ENCODE measurements at places on chromosomes 2 and 18. TPM values are rescaled to one million over a fixed set of nuclear protein-coding genes. Genes with fewer than 3 reads are reported as not detected.

GRCh38 chr2:143139835-143140393 is 10.7 kb downstream of the ARHGAP15 start:
- no peak for DNase-seq

DNA sequence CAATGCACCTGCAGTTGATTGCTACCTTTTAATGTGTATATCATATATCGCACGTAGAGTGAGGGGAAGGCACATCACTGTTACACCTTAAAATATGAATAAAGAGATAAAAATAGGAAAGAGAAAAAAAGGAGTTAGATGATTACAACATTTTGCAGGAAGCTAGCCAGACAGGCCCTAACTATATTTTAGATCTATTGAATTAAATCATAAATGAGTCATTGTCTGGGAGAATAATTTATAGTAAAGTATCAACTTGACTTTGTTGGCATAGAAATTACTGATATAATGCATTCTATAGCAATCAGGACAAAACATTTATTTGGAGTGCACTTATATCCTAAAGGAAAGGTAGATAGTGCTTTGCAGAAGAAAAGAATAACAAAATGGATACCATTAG is 384.9 kb upstream of the NXPH2 start:
- no peak for DNase-seq

Gene SCN7A
- 4.8 TPM for total RNA-seq

- DNase-seq: no peak
These were observed 1096.1 kb upstream of the NRXN1 start for GRCh38 chr2:52128081-52128480.

DNA sequence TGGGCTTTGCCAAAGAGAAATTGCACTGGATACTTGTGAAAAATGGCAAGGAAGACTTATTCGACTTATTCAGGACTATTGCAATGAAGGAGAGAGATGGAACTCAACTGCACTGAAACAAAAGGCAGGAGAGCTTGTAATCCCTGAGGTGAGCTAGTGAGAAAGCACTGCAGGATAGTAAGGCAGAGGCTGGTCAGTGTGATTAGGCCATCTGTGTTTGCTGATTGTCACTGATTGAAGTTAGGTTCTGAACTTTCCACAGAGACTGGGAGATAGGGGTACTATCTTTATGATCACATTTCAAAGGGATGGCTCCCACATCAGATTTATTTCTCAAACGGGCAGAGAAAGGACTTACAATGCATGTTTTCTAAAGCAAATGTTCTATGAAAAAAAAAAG is 82.9 kb downstream of the SERPINB8 start:
- no peak for DNase-seq

Gene FER1L5
- total RNA-seq: not detected

DNA sequence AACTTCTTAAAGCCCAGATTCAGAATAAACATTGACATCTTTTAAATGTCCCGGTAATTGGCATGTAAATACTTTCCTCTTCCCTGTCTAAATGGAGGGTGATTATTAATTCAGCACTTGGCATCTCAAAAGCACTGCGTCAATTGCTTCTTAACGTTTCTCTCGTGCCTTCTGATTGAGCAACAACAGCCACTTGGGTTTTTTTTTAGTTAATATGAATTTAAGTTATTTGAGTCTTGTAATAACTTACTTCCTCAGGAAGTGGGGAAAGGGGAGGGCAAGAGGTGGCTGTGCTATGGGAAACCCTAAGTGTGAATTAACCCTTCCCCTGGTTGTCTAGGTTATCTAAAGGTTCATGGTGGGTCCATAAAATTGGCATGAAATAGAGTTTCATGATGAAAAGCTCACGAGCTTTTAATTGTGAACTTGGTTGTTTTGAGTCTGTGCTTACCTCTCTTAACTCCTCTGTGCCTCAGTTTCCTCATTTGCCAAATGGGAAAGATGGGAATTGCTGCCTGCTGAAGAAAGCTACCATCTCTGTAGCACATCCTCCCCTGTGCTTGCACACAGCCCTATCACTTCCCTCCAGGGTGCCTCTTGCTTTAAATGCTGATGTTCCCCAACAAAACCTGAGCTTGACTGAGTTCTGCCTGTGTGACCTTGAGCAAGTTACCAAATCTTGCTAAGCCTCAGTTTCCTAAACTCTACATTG is 126.3 kb upstream of the BCL2L11 start:
- no peak for DNase-seq

- DNase-seq: no peak
These were observed 67.2 kb upstream of the RAB6C start for GRCh38 chr2:129912066-129912820.

Gene DNAJC5G
- not detected for total RNA-seq

Gene CREG2
- not detected for total RNA-seq

Gene IL1RL2
- total RNA-seq: 2.2 TPM

GRCh38 chr18:59906203-59906602 is 6.4 kb downstream of the PMAIP1 start:
- DNase-seq: no peak

Gene FAP
- 20.5 TPM for total RNA-seq

Gene TP53I3
- total RNA-seq: 44.9 TPM

- DNase-seq: no peak
These were observed 112.7 kb upstream of the TACR1 start for GRCh38 chr2:75311993-75312392.

Gene ARHGEF33
- total RNA-seq: 0.48 TPM

DNA sequence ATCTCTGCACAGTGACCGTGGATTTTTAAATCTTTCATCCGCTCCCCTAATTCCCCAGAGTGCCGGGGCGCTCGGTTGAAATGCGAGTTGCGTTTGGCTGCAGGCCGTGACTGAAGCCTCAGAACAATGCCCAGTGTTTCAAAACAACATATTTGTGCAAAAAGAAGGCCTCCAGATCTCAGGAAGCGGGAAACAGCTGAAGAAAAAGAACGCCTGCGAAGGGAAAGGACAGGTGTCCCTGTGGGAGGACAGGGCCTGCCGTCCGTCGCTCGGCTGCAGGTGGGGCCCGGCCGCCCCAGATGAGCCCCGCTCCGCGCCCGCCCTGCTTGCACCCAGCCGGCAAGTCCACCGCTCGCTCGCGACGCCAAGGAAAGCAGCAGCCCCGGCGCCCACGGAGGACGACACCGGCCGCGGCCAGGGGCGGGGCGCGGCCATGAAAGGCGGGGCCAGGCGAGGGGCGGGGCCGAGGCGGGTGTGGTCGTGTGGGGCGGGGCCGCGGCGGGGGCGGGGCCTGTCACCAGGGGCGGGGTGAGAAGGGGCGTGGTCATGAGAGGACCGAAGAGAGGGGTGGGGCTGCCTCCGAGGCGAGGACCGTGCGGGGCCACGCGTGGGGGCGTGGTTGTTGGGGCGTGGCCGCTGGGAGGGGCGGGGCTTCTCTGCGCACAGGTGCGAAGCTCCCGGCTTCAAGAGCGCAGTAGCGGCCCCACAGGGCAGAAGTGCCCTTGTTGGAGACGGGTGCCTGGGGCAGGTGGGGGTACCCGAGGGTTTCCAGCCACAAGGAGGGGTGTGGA is 17.6 kb upstream of the BOK start:
- no peak for DNase-seq

GRCh38 chr2:176424746-176425145 is 155.5 kb downstream of the MTX2 start:
- no peak for DNase-seq

- no peak for DNase-seq
These were observed 86.0 kb downstream of the RBMS1 start for GRCh38 chr2:160407393-160408172.

DNA sequence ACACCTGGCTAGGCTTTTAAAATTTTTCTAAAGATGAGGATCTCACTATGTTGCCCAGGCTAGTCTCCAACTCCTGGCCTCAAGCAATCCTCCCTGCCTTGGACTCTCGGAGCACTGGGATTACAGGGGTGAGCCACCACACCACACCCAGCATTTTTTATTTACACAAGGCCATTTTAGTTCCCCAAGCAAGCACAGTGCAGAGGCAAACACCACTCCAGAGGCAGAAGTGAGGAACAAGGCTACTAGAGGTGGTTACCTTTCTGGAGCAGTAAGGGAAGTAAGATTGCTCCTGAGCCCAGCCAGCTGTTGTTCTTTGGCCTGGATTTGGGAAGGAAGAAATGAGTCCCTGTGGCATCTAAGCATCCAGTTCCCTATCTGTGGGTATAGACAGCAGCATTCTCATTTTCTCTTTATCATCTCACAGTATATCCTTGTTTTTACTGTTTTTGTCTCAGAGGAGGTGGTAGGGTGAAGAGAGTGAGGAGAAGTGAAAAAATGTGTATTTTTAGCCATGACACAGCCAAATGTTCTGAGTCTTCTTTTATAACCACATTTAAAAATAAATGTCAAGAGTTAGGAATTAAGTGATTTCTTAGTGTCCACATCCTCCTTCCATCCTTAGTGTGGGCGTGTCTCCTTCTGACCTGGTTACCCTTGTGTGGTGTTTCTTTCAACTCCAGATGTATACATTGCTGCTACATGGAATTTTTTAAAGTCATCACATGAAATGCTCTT is 10.5 kb upstream of the TTC39C start:
- DNase-seq: no peak

- no peak for DNase-seq
These were observed 18.3 kb upstream of the CXCR4 start for GRCh38 chr2:136135921-136136906.

DNA sequence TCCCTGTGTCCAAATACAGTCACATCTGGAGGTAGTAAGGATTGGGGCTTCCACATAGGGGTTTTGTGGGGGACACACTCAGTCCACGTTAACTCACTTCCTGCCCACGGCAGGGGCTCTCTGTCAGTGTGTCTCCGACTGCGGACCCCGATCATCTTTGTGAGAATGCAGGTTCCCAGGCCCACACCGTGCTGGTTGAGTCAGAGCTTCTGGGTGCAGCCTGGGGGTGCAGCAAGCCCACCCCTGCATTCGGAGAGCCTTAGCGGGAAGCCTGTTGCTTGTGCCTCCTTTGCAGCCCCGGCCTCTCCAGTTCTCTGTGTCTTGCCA is 28.0 kb downstream of the HPCAL1 start:
- DNase-seq: no peak

DNA sequence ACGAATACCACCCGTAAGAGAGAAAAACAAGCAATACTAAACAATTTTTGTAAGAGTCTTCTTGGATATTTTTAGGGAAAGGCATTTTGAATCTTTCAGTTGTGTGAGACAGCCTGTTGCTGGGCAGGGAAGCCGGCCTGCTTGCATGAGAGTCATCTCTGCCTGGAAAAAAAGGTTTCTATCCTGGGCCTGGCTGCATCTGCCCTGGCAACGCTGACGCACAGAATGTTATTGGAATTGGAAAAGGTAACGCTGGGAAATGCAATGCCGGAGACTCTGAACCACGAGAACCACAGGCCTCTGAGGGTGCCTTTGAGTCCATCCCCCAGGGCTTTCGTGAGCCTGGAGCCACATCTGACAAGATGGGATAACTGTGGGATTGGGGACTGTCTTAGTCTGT is 17.9 kb upstream of the NPAS2 start:
- DNase-seq: no peak

DNA sequence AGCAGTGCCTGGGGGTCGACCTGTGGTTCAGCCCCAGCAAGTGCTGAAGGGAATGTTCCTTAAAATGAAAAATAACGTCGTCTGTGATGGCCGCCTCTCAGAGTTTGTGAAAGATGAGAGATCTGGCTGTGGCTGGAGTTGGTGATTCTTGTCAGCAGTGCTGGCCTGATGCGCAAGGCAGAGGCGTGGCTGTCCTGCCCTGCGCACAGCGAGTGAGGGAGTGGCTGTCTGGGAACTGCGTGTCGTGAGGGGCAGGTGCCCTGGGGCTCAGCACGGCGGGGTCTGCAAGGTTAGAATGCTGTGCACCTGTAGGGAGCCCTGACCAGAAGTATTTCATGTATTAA is 8.8 kb downstream of the NFATC1 start:
- DNase-seq: no peak

Gene SULT1C4
- total RNA-seq: 16.2 TPM

Gene OBSL1
- total RNA-seq: 76.6 TPM

Gene IL36RN
- total RNA-seq: not detected

DNA sequence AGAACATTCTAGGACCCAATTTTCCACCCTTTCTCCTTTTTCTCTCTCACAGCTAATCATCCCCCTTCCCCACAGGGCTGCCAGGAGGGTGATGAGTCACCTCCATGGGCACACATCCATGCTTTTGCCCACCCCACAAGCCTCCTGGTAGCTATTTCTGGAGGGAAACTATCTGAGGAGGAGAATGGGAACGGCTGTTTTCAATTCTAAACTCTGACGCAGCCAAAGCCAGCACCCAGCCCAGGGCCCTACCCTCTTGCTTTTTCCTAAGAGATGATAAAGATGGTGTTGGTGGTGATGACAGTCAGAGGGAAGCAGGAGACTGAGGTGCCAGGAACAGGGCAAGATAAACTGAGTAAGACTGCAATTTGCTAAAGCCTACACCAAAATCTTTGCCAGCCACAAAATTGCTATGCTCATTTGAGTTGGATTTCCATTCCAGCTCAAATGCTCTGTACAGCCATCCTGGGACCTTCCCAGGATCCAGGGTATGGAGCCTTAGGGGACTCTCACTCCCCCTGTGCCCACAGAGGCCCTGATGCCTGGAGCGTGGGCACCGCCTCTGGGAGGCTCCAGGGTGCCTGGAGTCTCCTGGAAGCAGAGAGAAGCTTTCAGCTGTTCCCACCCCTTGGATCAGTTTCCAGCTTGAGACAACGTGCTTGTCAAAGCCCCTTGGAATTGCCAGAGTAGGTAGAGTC is 62.0 kb upstream of the FZD7 start:
- no peak for DNase-seq

GRCh38 chr2:85733121-85733960 is 20.4 kb upstream of the ATOH8 start:
- no peak for DNase-seq

Gene UGT1A6
- not detected for total RNA-seq

Gene DIPK1C
- not detected for total RNA-seq

DNA sequence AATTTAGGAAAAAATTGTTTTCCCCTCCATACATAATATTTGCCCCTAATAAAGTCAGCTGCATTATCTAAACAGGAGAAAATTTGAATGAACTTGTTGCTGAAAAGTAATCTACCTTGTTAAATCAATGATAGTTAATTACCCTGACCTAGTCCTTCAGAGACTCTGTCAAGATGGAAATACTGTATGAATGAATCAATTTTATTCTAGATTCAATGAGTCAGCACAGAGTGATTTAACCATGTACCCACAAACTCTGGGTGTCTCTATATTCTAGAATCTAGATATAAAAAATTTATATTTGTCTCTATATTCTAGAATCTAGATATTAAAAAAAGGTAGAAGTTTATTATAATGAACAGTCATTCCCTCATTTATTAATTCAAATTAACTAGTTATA is 36.2 kb downstream of the NDUFAF7 start:
- DNase-seq: no peak

- DNase-seq: no peak
These were observed 82.4 kb upstream of the TAF1B start for GRCh38 chr2:9760902-9761228.

GRCh38 chr2:101619191-101619591 is 78.3 kb upstream of the MAP4K4 start:
- no peak for DNase-seq

Measured in omental fat pad (tissue), 4 donors.